ENCODE measurements at places on chromosomes 5 and 9.

GRCh38 chr5:14727928-14728458 is 63.5 kb downstream of the OTULIN start:
- DNase-seq = no peak

GRCh38 chr5:149143470-149143869 is 2.2 kb downstream of the ABLIM3 start:
- no peak for DNase-seq

GRCh38 chr5:102090770-102091169 is 205.3 kb downstream of the SLCO4C1 start:
- no peak for DNase-seq

GRCh38 chr5:627840-628239 is 15.7 kb downstream of the CEP72 start:
- no peak for DNase-seq

GRCh38 chr5:128536254-128537220 is 1.5 kb downstream of the FBN2 start:
- DNase-seq = no peak

- DNase-seq = no peak
These were observed 61.0 kb upstream of the FER start for GRCh38 chr5:108686676-108687075.

- DNase-seq = no peak
These were observed 128.1 kb downstream of the PRDM6 start for GRCh38 chr5:123217173-123217572.

GRCh38 chr5:151740336-151740942 is 18.0 kb downstream of the ATOX1 start:
- no peak for DNase-seq

DNA sequence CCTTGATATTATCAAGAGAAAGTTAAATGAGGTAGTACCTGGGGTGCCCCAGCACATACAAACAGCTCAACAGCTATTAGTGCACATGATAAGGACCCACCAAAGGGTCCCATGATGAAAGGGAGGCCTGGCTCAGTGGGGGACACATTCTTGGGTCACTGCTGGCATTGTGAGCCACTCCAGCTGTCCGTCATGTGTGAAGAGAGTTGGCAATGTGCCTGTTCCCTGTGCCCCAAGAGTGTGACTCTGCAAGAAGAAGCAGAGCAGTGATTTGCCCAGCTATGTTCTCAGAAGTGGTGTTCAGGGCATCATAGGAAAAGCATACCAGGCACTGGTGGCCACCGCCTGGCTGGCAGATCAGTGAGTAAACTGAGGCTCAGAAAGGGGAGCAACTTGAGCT is 37.1 kb upstream of the TDRD7 start:
- DNase-seq = no peak

GRCh38 chr5:172235827-172236736 is 42.1 kb downstream of the EFCAB9 start:
- DNase-seq = no peak

DNA sequence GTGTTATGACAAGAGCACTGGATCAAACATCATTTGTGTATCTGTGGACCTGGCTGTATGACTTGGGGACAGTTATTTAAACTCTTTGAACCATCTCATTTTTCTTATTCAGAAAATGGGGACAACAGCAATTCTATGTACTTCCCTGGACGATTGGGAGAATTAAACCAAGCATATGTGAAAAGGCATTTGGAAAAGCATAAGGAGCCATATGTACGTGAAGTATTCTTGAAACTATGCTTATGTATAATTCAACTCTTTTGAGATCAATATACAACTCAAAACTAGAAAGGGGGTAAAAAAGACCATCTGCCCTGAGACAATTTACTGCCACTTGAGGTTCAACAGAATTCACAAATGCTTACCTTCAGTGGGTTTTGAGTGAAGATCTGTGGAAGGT is 75.5 kb downstream of the NLN start:
- DNase-seq = no peak

DNA sequence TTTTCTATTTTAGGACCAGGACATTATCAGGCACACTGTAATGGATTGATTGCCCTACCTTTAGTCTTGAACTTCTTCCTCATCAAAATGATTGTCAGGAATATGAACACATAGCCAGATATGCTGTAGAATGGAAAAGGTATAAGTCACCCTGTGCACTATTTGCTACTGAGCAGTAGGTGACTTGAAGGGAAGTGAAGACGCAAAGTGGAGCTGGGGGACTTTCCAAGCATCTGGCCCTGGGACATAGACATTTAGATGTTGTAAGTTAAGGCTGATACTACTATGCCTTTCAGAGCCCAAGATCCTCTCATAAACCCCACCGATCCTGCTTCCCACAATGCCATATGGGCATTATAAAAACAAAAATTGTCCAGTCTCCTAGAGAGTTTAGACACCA is 174.5 kb downstream of the DOCK8 start:
- no peak for DNase-seq

DNA sequence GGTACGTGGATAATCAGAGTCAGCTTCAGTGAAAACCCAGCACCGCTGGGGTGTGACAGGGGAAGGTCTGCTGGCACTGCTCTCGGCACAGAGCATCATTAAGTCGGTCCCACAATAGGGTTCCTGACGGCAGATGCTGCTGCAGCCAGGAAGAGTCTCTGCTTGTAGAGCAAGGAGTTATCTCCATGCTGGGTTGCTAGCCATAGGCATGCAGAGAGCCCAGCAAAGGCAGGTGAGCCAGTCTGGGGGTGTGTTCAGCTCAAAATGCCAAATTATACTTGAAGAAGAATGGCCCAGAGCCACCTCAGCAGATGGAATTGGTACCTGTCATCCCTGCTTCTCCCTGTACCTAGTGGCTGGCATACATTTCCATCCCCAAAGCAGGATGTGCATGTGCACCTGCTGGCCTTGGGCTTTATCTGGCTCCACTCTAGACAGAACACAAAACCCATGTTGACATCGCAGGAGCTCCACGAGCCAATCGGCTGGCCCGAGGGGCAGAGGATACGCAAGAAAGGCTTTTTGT is 100.8 kb downstream of the WDR41 start:
- DNase-seq = no peak

DNA sequence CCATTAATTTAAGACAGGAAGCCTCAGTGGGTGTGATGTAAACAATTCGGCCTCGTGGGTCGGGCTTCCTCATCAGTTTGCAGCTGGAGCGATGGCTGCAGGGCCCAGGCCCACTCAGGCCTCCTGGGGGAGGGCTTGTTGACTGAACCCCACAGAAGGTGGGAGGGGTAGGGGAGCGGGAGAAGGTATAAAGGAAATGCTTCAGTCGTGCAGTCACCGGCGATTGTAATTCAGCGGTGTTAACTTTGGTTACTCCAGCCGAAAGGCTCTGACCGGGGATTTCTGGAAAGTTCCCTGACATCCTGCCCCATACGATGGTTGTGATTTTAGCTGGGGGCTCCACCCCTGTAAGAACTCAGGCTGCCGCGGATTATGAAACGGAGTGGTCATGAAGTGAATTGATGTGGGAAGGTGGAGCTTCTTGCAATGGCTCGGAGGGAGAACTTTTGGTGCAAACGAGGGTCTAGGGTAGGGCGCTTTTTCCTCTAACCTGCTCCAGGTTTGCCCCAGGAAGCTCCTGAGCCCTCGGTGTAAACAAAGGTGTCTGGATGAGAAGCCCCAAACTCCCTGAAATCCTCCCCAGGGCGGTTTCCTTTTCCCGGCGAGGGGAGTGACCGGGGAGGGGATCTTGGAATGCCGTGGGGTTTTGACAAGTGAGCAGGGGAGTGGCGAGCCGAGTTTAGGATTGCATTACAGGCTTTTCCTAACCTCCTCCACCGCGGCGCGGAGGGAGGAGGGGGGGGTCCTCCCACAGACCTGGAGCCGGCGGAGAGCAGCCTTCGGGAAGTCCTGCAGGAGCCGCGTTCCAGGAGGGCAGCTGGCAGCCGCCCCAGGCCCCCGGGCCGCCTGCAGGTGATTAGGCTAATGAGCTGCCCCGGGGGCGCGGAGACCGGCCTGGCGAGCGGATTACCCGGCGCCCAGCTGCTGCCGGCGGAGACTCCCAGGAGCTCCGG is 215.5 kb downstream of the PDZD2 start:
- peak; percentile 30 for DNase-seq

DNA sequence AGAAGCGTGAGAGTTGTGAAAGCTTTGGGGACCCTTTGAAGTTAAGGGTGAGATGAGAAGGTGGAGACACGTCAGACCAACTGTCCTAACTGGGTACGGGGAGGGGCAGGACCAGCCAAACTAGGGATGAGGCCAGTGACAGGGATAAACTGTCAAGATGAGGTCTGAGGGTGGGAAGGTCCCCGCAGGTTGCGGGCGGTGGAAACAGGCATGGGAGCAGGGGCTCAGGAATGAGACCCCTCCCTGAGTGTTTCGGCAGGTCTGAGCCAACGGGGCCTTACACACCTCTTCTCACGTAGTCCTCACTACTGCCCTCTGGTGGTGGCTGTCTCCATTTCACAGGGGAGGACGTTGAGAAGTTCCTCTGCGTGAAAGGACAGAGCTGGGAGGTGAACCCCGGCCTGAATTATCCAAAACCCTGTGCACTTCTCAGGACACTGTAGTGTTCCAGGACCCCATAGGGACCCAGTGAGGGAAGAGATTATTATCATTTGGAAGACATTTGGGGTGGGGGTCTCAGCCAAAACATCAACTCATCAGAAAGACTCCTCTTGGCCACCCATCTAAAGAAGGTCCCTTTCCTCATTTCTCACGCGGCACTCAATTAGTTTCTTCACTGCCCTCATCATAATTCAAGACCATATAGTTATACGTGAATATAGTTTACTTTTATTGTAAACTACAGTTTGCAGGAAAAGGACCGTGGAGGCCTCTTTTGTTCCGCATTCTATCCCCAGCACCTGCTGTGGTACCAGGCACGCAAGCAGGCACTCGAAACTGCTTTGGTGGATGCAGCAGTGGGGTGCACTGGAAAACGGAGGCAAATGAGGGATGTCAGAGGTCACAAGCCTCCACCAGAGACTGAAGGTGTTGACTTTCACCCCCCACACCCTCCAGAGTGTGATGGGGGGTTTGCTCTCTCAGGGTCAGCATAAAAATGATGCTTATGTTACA is 21.7 kb upstream of the NANS start:
- DNase-seq = peak; percentile 74

DNA sequence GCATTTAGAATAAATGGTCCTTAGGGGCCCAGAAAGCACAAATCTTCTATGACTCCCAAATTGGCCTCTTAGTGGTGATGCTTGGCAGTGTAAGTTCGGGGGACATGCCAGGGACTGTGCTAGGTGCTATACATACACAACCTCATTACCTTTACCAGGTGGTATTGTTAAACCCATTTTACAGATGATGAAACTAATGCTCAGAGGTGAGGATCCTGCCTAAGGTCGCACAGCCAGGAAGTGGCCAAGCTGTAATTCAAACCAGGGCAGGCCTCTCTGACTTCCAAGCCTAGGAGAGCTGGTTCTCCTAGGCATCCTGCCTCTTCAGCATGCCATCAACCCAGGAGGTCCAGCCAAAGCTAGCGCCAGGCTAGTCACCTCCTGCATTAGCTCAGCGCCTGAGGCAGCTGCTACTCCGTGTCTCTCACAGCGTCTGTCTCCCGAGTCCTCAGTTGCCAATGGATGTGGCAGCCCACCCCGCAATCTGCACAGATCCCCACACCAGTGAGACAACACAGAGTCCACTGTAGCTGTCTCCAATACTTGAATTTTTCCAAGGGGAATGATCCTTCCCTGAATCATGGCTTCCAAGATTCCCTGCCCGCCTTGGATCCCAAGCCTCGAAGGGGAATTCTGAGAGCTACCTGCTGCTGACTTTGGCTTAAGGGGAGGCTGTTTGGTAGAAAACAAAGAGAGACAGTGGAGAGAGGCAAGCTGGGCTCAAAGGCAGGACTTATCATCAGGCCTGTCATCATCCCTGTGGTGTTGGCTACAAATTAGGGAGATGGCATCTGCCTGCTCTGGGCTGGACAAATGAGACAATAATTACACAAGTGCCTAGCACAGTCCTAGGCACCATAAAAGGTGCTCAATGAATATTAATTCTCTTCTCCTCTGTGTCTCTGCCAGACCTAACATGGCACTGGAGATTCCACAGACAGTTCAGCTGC is 52.6 kb downstream of the CRB2 start:
- no peak for DNase-seq

DNA sequence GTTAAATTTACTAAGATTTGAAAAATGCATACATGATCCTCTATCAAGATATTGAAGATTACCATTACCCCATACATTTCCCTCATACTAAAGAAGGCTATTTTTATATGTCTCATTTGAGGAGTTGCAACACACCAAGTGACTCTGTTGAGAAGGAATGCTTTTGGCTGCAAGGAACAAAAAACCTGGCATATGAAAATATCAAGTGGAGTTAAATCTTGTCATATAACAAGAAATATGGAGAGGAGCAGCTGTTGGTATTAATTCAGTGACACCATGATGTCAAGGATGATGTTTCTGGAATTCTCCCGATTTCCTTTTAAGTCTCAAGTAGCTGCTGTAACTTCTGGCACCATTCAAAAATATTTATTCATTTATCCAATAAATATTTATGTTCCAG is 193.8 kb downstream of the CSNK1G3 start:
- DNase-seq = no peak

DNA sequence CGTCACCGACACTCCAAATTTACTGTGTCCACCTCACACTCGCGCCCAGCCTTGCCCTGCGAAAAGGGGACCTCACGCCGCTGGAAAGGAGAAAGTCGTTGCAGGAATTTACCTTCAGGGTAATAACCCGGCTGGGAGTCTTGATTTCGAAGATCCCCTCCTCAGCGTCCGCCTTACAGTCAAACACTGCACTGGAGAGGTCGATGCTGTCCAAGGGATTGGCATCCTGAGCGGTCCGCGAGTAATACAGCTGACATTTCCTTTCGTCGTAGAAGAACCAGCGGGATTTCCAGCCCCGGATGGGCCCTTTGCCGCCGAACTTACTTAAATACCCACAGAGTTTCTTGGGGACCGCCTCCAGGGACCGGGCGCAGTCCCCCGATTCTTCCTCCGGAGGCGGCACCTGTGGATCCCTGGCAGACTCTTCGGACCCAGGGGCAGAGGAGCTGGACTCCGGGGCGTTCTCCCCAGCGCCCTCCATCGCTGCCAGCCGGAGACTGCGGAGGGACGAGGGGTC is 330 bp downstream of the TBC1D2 start:
- no peak for DNase-seq

DNA sequence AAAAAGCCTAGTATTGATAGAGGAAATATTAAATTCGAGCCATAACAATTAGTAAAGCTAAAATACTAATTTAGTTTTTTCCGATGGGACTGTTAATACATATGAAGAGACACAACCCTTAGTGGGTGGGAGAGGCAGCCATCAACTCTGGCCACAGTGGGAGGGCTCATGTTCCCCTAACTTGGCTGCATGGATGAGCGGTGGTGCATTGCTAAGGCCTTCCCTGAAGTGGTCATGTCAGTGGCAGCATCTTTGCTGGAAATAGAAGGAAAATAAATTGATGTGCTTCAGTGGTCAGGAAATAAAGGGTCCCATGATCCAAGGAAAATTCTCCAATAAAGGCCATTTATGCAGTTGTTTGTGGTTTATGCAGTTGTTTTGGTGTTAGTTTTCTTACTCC is 33.9 kb upstream of the F2RL2 start:
- no peak for DNase-seq

- no peak for DNase-seq
These were observed 102.3 kb downstream of the ENC1 start for GRCh38 chr5:74538206-74538661.

GRCh38 chr9:135078361-135078821 is 9.1 kb upstream of the OLFM1 start:
- DNase-seq = no peak

- no peak for DNase-seq
These were observed 155.0 kb downstream of the GLIS3 start for GRCh38 chr9:4144869-4145268.

- no peak for DNase-seq
These were observed 513.7 kb upstream of the WWC1 start for GRCh38 chr5:167777746-167778145.

GRCh38 chr5:56412601-56413379 is 179.7 kb upstream of the ANKRD55 start:
- DNase-seq = no peak

All from amygdala (tissue), 56 donors.